Kidney (tissue), 22 donors: ENCODE measurements at places on chromosomes 2 and 18. TPM values are rescaled to one million over a fixed set of nuclear protein-coding genes. Genes with fewer than 3 reads are reported as not detected.
A peak's percentile ranks its signal among the peaks of the same experiment; 100 is the strongest.

DNA sequence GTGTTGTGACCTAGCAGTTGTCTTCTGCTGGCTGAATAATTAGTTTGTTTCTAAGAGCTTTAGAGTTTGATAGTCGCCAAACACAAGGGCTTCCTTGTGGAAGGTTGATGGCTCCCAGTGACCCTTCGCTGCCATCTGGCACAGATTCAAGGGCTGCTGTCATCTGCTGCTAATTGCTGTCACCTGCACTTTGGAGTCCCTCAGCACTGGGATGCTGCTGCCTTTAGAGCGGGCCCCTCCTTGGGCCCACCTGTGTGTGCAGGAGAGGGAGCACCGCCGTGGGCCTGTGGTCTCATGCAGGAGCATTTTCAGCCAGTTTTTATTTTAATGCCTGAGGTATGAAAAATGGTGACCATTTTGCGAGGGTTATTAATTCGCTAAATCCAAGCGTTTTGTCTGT, 154.0 kb upstream of the NFATC1 start:
- H3K27ac ChIP-seq: no peak overlapping the region
- H3K4me3 ChIP-seq: no peak overlapping the region
- H3K36me3 ChIP-seq: no peaks in the 10 kb centered on the region
- DNase-seq: no peak
- no peaks in the 10 kb centered on the region for H3K4me1 ChIP-seq
- H3K27me3 ChIP-seq: no peaks in the 10 kb centered on the region

GRCh38 chr2:164146441-164146840, 410.6 kb upstream of the FIGN start:
- DNase-seq: no peak
- H3K27me3 ChIP-seq: no peaks in the 10 kb centered on the region
- no peaks in the 10 kb centered on the region for H3K36me3 ChIP-seq
- no peaks in the 10 kb centered on the region for H3K4me1 ChIP-seq
- H3K4me3 ChIP-seq: no peak overlapping the region

- H3K27ac ChIP-seq: no peak overlapping the region
- H3K27me3 ChIP-seq: no peaks in the 10 kb centered on the region
- no peak for DNase-seq
- no peaks in the 10 kb centered on the region for H3K36me3 ChIP-seq
These were observed 40.0 kb downstream of the PKDCC start for GRCh38 chr2:42087857-42088195.

DNA sequence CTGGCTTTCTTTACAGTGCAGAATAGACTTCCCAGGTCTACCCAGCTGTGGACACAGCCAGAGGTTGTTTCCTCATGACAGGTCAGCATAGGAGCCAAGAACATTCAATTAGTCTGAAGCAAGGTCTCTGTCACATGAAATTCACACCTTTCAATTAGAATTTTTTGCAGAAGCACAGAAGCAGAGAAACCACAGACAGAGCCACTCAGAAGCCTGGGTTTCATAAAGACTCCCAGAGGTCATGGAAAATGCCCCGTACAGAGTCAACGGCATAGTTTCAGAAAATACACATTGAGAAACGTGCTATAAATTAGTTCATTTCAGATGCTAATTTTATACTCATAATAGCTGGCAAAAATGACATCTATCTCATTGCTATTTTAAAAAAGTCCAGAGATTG, 87.0 kb upstream of the TMEM200C start:
- H3K27me3 ChIP-seq: no peaks in the 10 kb centered on the region
- no peak overlapping the region for H3K4me3 ChIP-seq
- no peaks in the 10 kb centered on the region for H3K36me3 ChIP-seq
- DNase-seq: no peak
- H3K4me1 ChIP-seq: no peaks in the 10 kb centered on the region
- no peak overlapping the region for H3K27ac ChIP-seq

- H3K27me3 ChIP-seq: no peaks in the 10 kb centered on the region
- H3K36me3 ChIP-seq: no peaks in the 10 kb centered on the region
- no peak for DNase-seq
- H3K4me1 ChIP-seq: no peaks in the 10 kb centered on the region
- no peak overlapping the region for H3K4me3 ChIP-seq
These were observed 35.9 kb upstream of the MGAT5 start for GRCh38 chr2:134217924-134218323.

DNA sequence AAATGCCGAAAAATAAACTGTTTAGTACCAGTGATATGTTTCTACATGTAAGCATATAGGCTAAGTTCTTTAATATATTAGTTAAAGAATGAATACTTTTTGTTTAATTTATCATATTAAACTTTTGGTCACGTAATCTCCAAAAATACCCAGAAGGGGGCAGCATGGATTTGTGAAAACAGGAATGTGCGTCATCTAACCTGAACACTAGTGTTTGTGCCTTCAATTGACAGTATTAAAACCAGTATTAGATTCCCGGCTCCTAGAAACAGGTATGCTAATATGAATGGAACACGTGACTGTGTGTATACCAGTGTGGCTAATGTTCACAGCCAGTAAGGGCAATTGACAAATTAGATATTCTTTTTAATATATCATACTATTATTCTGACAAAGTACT, 51.8 kb downstream of the WDR7 start:
- no peaks in the 10 kb centered on the region for H3K4me1 ChIP-seq
- H3K27me3 ChIP-seq: no peaks in the 10 kb centered on the region
- H3K36me3 ChIP-seq: no peaks in the 10 kb centered on the region
- no peak overlapping the region for H3K27ac ChIP-seq

DNA sequence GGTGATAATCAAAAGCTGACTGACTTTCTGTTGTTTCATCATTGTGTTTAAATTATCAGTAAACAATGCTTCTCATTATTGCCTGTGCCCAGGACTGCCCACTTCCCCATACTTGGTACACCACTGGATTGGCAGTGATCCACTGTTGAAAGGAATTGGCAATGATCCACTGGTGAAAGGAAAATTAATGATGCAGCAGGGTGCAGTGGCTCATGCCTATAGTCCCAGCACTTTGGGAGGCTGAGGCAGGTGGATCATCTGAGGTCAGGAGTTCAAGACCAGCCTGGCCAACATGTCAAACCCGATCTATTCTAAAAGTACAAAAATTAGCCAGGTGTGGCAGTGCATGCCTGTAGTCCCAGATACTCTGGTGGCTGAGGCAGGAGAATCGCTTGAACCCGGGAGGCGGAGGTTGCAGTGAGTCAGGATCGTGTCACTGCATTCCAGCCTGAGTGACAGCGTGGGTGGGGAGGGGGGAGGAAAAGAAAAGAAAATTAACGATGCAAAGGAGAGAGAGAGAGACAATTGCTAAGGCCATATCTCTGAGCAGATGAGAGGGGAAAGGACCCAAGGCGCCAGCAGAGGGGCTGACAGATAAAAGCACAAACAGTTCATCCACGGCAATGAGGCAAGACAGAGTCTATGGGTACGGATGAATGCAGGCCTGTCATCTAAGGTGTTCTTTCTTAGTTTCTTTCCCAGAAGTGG, 10.2 kb upstream of the GTF2A1L start:
- no peaks in the 10 kb centered on the region for H3K27me3 ChIP-seq
- H3K36me3 ChIP-seq: no peaks in the 10 kb centered on the region
- no peaks in the 10 kb centered on the region for H3K4me1 ChIP-seq

GRCh38 chr2:202115479-202115971, 42.5 kb downstream of the KIAA2012 start:
- no peak for DNase-seq
- H3K27me3 ChIP-seq: no peaks in the 10 kb centered on the region
- H3K4me3 ChIP-seq: no peak overlapping the region
- H3K36me3 ChIP-seq: no peaks in the 10 kb centered on the region
- H3K4me1 ChIP-seq: no peaks in the 10 kb centered on the region

DNA sequence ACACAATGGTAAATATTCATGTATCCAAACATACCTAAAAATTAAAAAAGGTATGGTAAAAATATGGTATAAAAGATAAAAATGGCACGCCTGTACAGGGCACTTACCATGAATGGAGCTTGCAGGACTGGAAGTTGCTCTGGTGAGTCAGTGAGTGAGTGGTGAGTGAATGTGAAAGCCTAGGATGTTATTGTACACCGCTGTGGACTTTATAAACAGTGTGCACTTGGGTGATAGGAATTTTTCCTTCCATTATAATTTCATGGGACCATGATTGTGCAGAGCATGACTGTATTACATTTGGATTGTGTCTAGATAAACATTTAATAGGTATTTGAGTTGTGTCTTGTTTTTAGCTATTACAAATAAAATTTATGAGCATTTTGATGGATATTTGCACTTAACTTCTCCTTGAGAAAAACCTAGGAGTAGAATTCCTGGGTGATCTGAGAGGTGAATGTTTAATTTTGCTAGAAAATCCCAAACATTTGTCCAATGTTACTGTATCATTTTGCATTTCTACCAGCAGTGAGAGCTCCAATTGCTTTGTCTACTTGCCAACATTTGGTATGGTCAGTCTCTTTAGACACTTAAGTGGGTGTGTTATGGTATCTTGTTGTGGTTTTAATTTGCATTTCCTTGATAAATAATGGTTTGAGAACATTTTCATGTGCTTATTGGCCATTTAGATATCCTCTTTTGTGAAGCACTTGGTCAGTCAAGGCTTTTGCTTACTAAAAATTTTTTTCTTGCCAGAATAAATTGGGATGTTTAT, 81.7 kb downstream of the BCL2L11 start:
- no peaks in the 10 kb centered on the region for H3K4me1 ChIP-seq
- no peaks in the 10 kb centered on the region for H3K36me3 ChIP-seq
- no peak for DNase-seq
- H3K27ac ChIP-seq: no peak overlapping the region
- no peak overlapping the region for H3K4me3 ChIP-seq

DNA sequence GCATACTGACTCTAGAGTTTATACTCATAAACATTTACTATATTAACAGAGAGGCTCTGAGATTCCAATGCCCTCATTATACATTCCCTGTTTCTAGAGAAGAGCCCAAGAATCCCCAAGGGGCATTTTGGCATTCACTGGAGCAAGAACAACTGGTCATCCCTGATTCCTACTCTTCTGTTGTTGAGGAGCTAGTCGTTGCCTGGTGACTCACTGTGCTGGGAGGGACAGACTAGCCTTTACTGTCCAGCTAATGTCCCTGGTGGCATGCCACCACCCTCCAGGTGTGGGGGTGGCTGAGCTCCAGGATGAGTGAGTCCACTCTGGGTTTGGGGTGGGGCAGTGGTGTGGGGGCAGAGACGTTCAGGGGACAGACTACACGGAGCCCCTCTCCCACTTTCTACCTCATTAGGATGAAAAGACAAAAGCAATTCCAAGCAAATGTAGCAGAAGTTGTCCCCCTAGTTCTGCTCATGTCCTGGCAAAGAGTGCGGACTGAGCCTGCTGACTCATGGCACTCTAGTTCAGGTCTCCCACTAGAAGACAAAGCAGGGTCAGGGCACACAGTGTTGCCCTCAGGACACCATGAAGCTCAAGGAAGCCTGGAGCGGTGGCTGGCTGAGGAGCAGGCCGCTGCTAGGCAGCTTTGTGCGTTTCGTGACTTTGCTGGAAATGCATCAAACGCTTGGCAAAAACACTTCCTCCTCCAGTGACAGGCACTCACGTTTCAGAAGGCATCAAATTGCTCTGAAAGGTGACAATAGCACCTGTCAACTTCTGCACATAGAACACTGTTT, 49.4 kb downstream of the RHOB start:
- H3K36me3 ChIP-seq: no peaks in the 10 kb centered on the region
- H3K4me3 ChIP-seq: no peak overlapping the region
- peak overlapping the region; percentile 74 for H3K27ac ChIP-seq
- no peaks in the 10 kb centered on the region for H3K27me3 ChIP-seq

DNA sequence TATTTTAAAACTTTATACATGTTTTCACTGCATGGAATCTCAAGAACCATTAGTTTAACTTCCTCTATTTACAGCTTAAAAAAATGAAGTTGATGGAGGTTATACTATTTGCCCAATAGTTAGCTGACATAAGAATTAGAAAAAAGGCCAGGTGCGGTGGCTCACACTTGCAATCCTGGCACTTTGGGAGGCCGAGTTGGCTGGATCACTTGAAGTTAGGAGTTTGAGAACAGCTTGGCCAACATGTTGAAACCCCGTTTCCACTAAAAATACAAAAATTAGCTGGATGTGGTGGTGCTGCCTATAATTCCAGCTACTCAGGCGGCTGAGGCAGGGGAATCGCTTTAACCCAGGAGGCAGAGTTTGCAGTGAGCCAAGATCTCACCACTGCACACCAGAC, 125.1 kb upstream of the CDH19 start:
- DNase-seq: no peak
- H3K4me3 ChIP-seq: no peak overlapping the region
- no peak overlapping the region for H3K27ac ChIP-seq
- H3K27me3 ChIP-seq: no peaks in the 10 kb centered on the region

DNA sequence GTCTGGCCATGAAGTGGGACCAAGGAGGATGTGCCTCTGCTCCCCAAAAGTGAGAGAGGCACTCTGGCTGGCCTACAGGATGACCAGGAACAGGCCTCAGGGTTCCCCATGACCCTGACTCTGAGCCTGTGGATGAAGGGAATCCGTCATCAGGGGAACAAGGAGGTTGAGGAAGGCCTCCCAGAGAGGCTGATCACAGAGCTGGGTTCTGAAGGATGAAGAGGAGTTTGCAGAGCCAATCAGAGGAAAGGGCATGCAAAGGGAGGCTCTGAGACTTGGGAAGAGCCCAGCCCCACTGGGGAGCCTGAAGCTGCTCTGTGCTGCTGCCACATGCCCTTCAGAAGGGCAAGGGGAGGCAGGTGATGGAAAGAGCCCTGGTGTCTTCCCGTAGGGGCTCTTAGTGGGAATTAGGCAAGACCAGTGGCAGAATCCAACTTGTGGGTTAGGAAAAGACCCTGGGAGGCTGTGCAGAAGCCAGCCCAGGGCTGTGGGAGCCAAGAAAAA, 141.3 kb upstream of the ID2 start:
- no peak overlapping the region for H3K27ac ChIP-seq
- H3K36me3 ChIP-seq: no peaks in the 10 kb centered on the region
- DNase-seq: no peak
- no peaks in the 10 kb centered on the region for H3K27me3 ChIP-seq
- peaks cover 29% of the 10 kb centered on the region for H3K4me1 ChIP-seq

DNA sequence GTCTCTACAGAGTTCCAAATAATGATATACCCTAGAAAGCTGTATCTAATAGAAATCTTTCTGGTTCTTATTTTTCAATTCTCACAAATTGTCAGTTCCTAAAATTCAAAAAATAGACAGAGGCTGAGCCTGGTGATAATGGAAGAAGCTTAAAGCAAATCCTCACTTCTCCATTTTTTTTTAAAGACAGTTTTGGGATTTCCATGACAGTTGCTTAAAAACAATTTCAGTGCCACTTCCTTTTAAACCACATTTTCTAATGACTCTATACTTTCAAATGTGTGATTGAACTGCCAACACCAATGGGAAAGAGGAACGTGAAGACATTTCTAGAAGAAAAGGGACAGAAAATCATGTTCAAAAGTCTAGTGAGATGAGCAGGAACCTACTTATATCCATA, 4.0 kb downstream of the GKN2 start:
- no peak overlapping the region for H3K4me3 ChIP-seq
- H3K27me3 ChIP-seq: no peaks in the 10 kb centered on the region
- H3K4me1 ChIP-seq: no peaks in the 10 kb centered on the region
- no peak overlapping the region for H3K27ac ChIP-seq
- DNase-seq: no peak
- no peaks in the 10 kb centered on the region for H3K36me3 ChIP-seq

The ANKRD36C gene
- polyA plus RNA-seq: 0.15 TPM

The OSR1 gene
- polyA plus RNA-seq: 0.99 TPM

The CPLX4 gene
- polyA plus RNA-seq: not detected

The GALNT14 gene
- 90.3 TPM for polyA plus RNA-seq
